Activated gamma-delta T cell (primary cell): ENCODE measurements at places on chromosomes 3 and 15.

DNA sequence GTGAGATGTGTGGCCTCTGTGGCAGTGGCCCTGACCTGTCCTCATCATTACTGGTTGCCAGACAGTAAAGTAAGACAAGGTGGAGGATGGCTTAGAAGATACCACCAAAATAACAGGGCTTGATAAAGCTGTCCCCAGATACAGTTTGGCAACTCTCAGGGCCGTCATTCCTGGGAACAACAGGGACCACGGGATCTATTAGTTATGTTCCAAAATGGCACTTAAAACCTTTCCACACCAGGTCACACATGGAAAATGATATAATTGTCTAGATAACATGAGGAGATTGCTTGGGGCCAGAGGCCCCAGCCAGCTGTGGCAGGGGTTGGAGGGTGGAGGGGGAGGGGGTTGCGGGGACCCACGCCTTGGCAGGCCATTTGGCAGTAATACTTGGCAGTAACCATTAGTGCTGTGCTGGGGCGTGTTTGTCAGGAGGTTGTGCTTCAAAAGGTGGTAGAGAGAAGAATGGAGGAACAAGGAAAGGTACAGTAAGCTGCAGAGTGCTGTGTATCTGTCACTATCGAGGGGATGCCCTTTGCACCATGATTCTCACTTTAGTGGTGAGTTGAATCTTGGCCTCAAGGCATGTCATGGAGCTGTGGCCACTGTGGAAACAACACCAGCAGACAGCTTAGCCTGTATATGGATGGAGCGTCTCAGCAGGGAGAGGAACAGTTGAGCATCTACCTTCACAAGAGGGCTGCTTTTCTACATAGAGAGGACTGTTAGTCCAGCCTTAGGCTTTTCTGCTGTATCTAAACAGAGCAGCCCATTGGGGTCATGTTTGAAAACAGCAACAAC, 14.0 kb downstream of the PLCL2 start:
- no peak for DNase-seq

DNA sequence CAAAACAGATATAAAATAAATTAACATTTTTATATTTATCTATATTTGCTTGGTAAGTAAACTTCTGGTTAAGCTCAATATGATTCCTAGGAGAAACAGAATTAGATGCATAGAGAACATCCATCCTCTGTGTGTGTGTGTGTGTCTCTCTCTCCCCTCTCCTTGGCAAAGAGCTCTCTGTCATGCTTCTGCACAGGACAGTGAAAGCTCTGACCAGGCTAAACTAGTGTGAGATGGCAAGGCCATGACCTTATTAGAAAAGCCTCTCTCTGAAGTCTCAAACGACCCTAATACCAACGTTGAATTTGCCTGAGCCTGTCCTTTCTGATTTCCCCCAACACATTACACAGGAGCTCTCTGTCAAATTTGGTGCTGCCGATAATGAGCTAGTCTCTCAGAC, 746.0 kb downstream of the VGLL3 start:
- no peak for DNase-seq

DNA sequence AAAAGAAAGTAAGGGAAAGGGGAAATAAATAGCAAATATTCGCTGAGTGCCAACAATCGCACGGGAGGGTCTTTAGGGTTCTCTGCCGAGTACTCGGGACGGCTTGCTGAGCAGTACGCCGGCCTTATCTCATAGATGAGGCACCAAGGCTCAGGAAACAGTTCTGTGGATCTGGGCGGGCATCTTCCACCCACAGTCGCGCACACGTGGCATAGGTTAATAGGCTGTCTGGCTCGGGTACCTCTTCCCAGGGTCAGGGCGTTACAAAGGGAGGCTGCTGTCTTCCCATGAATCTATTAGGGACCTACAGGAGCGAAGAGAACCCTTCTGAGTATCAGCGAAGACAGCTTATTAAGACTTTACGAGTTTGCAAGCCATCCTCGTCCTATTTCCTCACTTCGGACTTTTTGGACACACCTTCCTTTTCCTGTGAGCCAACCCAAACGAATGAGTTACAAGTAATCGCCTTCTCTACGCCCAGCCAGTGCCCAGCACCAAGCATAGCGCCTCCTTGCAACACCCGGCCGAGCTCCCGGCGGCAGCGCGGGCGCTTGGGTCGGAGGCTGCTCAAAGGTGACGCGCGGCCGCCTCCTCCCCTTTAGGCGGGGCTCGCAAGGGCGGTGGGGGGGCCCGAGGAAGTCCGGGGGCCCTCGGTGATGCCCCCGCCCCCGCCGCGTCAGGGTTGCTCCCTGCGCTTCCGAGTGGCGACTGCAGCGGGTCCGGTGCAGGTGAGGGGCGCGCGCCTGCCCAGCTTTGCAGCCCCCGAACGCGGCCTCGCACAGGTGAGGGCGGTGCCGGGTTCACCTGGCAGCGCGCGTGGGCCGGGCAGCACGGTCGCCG, at the start of gene MCTP2:
Gene MCTP2, plus strand, starts transcription at position 679 of the 840 bp plus-strand sequence. CDS start 66,705 bp downstream, outside the sequence.
- DNase-seq = peak; percentile 87

GRCh38 chr3:149186721-149187120, 34.9 kb downstream of the CP start:
- no peak for DNase-seq

- DNase-seq = no peak
Measured at GRCh38 chr3:158727206-158728060, 4.8 kb downstream of the RARRES1 start.

DNA sequence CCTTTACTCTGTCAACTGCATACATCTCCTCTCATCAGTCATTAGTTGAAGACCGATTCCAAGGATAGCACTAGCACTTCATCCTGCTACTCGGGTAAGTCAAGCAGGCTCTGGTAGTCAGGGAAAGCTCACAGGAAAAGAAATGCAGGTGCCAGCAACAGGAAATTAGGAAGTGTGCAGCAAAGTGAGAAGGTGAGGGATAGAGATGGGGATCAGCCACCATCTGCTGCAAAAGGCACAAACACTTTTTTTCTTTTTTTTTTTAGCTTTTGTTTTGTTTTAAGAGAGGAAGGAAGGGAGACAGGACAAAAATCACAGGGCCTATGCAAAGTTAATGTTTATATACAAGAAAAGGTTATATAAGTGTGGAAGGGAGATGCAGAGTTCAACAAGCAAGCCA, 9.0 kb upstream of the BTLA start:
- no peak for DNase-seq
